Iris pigment epithelial cell (primary cell): ENCODE measurements at places on chromosomes 11 and 22.
A peak's percentile ranks its signal among the peaks of the same experiment; 100 is the strongest.

DNA sequence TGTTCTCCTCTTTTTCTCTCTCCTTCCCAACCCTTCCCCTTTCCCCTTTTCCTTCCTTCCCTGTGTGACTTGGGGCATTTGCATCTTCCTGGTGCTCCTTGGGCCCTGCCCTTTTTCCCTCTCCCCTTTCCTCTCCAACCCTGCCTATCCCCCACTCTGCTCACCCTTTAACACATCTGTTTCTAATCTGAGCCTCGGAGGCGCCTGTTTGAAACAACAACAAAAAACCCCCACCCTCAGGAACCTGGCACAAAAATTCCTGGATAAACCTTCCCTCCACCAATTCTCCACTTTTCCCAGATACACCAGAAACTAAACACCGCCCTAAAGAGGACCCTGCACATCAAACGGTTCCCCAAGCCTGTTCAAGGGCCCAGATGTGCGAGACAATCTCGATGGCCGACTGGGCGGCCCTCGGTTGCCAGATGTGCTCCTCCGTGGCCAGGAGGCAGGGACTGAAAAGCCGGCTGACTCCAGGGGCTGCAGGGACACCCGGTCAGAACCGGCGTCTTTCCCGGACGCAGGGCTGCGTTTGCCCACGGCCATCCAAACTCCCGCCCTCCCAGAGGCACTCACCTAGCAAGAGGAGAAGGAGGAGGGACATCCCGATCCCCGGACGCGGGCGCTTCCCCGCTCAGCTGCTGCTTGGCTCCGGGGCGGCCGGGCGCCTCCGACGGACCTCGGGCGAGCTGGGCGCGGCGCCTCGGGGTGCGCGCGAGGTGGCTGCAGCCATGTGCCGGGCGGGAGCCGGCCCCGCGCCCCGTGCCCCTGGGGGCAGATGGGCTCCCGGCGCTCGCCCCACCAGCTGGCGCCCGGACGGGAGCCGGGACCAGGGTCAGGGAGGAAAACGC lies 486 bp downstream of the CLMP start:
- DNase-seq = no peak

GRCh38 chr11:68584097-68584496 lies 100.2 kb upstream of the GAL start:
- DNase-seq = no peak

GRCh38 chr11:110182886-110183285 lies 89.7 kb downstream of the ZC3H12C start:
- peak; percentile 74 for DNase-seq

DNA sequence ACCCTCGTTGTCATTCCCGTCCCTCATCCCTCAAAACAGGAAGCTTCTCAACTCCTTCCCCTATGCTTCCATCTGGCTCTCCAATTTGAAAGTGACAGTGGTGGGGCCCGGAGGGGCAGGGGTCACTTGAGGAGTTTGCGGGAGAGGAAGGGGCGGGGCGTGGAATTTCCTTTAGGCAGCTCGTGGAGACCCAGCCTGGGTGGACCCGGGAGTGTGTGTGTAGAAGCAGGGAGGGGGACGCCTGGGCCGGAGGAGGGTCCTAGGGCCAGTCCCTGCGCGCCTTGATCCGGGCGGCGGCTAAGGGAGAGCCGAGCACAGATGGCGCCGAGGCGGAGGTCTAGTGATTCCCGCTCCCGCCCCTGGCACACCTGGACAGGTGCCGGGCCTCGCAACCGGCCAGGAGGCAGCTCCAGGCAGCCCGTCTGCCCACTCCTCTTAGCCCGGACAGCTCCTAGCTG lies 7.8 kb upstream of the PAX6 start:
- DNase-seq = no peak

DNA sequence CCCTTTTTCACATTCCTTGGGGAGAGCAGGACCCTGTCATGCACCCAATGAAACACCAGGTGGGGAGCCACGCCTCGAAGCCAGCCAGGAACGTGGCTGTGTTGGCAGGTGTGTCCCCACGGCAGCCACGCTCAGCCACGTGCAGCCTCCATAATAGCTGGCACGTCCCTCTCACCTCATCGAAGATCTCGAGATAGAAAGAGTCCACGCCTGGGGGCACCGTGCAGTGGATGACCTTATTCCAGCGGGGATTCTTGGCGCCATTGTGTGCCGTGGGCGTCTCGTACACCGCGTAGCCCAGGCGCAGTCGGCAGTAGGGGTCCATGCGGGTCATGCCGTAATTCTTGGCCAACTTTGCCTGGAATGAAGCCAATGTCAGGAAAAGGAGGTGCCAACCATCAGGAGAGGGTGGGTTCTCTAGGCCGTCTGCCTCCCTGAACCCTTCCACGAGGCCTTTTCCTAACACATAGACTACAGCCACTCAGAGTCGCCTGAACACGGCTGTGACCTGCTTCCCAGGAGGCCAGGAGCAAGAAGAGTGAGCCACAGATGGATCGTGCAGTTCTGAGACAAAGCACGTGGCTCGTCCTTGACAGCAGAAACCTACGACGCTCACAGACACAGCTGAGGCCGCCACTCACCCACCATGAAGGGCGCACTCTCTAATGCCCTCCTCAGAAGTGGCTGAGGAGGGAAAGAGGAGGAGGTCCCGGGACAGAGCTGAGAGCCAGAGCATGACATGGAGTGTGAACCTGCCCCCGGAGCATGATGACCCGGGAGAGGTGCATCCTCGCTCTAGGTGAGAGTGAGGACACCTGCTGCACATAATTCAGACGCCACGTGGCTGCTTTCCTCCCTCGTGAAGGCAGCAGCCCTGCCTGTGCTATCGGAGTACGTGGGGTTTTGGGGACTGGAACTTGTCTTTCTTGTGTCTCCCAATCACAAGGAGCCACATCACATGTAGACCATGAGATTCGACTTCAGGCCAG lies 19.1 kb downstream of the TOLLIP start:
- DNase-seq = no peak

DNA sequence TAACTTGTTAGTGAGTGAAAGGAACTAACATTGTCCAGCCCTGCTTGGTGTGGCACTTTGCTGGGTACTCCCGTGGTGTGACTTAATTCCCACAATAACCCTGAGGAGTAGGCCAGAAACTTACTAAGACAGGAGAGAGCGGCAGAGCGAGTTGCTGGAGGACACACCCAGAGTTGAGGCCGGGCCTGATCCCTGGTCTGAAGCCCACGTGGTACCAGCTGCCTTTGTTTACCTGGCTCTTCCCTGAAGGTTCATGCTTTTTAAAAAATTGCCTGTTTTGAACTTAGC lies 594 bp downstream of the MPST start:
- peak; percentile 66 for DNase-seq

DNA sequence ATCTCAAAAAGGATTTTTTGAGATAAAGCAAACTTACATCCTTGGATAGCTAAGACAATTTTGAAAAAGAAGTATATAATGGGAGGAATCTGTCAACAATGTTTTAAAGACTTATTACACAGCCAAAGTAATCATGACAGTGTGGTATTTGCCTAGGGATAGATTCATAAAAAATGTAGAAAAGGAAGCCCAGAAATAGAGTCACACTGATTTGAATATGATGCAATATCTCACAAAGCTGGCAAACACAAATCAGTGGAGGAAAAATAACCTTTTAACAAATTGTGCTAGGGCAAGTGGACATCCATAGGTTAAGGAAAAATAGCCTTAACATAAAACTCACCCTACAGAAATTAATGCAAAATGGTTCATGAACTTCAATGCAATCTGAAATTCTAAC lies 6.0 kb downstream of the XKR3 start:
- no peak for DNase-seq
